MM.1S (cell line): ENCODE measurements at places on chromosomes 7 and 10.

DNA sequence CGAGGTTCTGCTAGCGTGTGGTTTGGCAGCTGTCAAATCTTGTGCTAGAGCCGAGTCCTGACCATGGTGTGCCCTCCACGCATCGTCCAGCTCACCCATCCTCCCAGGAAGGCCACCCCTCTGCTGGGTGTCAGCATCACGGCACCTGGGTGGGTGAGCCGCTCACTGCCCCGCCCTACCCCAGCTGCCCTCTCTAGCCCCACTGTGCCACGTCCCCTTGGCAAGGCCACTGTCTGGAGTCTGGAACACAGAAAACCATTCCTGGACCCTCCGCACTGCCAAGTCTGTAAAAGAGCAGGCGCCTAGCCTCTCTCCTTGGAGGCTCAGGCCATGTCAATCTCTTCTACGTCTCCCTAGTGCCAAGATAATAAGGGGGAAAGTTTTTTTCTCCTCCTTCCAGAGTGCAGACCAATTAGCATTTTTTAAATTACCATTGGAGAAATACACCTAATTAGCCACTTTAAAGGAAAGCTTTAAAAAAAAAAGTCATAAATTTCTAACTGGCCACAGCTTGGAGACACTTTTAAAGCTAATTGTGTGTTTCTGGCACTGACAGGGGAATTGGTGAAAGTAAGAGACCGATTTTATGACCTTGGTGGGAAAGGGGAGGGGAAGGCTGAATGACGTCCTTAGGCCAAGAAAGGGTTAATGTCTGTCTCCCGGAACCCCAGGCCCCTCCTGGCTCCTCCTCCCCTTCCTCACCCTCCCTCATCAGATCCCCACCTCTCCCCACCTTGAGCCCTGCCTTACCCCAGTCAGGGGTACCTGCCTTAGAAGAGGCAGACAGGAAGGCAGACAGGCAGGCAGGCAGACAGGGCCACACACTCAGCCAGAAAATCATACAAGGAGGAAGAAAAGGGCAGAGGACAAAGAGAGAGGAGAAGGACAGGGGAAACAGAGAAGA, 151.2 kb downstream of the PLXNA4 start:
- H3K27ac ChIP-seq: no peak overlapping the region
- H3K36me3 ChIP-seq: no peaks in the 10 kb centered on the region
- H3K4me1 ChIP-seq: no peaks in the 10 kb centered on the region
- no peak overlapping the region for H3K4me3 ChIP-seq
- H3K27me3 ChIP-seq: no peaks in the 10 kb centered on the region
- DNase-seq: no peak

DNA sequence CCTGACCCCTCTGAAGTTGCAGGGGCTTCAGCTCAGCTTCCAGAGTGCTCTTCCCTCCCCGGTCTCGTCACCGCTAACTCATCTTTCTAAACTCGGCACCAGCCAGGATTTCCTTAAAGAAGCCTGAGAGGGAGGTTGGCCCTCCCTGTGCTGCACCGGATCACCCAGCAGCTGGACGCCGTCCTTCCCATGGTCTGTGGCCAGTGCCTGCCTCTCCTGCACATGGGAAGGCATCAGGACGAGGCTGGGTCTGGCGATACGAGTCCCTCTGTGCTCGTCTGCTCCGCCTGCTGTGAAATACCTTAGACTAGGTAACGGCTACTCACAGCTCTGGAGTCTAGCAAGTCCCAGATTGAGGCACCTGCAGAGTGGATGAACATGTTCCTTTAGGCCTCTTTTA, 179.1 kb downstream of the ZMYND11 start:
- no peak overlapping the region for H3K4me3 ChIP-seq
- DNase-seq: no peak
- no peak overlapping the region for H3K27ac ChIP-seq
- H3K27me3 ChIP-seq: no peaks in the 10 kb centered on the region

- H3K4me3 ChIP-seq: no peak overlapping the region
- DNase-seq: no peak
- no peaks in the 10 kb centered on the region for H3K27me3 ChIP-seq
These were observed 1.9 kb downstream of the AGBL3 start for GRCh38 chr7:134988161-134988560.

DNA sequence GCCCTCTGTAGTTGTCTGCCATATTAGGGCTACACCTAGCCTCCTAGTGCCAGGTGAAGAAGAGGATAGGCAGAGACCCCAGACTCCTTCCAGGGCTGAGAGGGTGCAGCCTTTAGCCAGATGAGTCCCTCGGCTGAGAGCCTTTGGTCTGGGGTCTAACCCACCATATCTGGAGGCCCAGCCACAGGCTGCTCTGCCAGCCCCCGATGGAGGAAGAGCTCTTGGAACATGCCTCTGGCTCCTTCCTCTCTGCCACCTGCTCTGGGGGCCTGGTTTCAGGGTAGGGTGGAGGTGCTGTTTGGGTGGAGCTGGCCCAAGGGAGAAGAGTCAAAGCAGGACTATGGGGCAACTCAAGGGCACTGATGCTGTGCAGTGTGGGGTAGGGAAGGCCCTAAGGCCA, 1.4 kb downstream of the LRRC18 start:
- H3K36me3 ChIP-seq: no peaks in the 10 kb centered on the region
- no peak for DNase-seq
- H3K27me3 ChIP-seq: no peaks in the 10 kb centered on the region
- H3K27ac ChIP-seq: no peak overlapping the region
- H3K4me1 ChIP-seq: no peaks in the 10 kb centered on the region

- H3K4me3 ChIP-seq: no peak overlapping the region
- no peaks in the 10 kb centered on the region for H3K4me1 ChIP-seq
- H3K36me3 ChIP-seq: no peaks in the 10 kb centered on the region; the same call in 1 of the 2 replicates
- no peaks in the 10 kb centered on the region for H3K27me3 ChIP-seq
These were observed 29.9 kb downstream of the SNX13 start for GRCh38 chr7:17910377-17910776.
